ENCODE measurements at places on chromosomes 5 and 9.

- DNase-seq: no peak
Observed at GRCh38 chr9:35114113-35114839, 1.4 kb downstream of the ATOSB start.

DNA sequence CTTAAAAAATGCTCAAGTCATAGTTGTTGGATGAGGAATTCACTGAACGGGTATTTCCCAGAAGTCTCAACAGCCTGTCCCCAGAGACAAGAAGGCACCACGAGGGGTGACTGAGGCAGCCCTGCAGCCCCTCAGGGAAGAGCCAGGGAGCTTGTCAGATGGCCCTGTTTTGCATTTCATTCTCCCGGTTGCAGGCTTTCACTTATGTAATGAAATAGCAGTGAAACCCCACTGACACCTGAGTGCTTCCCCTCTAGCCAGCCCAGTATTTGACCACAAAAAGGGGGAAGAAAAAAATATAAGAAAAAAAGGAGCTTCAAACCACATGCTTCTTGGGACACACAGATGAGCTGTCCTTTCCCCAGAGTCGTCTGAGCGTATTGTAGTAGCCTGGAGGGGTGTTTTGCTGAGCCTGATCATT, 75.3 kb upstream of the IL12B start:
- DNase-seq: no peak

- DNase-seq: no peak
Observed at GRCh38 chr5:174082286-174082685, 36.8 kb downstream of the NSG2 start.

DNA sequence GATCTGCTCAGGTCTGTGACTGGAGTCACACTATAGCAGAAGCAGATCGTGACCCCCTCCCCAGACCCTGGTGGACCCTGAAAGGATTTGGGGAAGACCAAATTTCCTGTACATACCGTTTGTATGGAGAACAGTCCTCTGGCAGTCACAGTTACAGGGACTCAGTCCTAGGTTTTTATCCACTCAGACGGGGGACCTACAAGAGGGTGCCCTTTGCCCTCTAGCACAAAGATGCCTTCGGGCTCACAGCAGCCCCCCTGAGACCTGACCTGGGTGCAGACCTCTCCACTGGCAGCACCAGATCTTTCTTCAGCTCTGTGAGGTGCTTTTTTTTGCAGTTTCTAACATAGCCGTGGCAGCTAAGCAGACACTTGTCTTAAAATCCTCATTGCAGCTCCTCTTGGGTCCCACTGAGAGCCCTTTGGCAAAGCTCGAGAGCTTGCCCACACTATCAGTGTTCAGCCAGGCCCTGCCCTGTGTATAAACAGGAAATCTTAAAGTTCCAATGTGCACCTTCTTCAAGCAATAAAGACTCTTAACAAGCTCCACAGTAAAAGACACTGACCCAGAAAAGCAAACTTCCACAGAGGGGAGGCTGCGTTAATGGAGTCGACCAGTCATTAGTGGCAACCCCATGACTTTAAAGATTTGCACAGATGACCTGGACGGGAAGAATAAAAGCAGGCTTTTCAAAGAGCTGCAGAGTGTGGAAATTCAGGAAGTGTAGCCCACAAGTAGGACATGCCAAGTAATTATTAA, 71.8 kb upstream of the LHFPL2 start:
- no peak for DNase-seq

DNA sequence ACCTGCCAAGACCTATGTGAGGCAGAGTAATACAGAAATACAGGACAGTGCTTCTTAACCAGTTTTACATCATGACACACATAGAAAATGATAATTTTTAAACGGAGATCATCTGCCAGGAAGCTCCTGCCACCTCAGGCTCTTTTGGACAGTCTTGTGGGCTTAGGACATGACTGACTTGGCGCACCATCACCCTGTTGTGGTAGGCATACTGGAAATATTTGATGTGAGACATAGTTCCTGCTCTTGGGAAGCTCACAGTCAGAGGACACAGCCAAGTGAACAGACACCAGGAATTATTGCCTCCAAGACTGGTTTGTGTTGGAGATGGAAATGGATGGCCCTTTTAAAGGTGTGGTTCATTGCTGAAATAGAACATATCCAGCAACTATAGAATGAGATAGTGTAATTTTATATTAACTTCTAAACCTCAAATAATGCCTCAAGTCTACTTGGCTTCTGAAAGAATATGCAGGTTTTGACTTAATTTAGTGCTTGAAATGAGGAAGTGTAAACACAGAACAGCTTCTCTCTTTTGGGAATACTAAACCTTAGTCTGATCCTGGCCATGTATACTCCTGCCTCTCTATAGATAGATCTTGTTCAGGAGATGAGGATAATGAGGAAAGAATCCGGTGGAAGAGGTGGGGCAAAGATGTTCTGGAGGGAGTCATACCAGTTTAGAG, 19.7 kb downstream of the CPEB4 start:
- no peak for DNase-seq

GRCh38 chr5:176714067-176714466, 66.8 kb downstream of the TSPAN17 start:
- no peak for DNase-seq

DNA sequence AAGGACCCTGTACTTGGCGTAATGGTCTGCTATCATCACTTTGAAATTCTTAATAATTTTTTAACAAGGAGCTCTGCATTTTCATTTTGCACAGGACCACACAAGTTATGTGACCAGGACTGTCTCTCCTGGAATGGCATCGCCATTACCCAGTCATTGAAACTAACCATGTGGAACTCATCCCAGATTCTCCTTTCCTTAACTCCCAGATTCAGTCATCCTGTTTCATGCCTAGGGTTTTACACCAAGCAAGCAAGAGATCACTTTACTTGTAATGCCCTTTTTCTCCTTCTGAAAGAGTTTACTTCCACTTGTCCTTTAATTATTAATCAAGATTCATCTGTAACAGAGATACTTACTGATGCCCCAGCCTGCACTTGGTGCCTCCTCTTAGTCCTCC, 12.0 kb downstream of the FRMD3 start:
- no peak for DNase-seq

DNA sequence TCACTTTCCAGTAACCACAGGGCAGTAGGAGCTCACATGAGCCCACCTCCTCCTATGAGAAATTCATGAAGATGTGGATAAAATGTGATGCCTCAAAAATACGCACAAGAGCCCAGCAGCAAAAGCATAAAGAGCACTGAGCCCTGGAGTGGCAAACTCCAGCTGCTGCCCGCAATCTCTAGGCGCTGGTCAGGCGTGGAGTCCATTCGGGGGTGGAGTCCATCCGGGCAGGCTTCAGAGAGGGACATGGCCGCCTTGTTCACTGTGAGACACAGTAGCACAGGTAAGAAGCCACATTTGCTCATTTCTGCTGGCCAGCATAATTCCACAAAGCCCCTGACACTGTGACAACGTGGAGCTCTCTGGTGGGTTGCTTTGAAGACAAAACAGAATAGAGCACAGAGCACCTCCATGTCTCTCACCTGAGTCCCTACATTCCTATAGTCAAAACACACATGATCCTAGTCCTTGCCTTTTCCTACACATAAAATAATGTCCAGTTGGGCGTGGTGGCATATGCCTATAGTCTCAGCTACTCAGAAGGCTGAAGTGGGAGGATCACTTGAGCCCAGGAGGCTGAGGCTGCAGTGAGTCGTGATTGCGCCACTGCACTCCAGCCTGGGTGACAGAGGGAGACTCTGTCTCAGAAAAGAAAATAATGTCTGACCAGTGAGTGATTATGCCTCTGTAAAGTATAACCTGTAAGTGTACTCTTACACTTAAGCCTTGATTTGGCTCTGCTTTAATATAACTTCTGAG, 365.2 kb downstream of the GADD45G start:
- no peak for DNase-seq

DNA sequence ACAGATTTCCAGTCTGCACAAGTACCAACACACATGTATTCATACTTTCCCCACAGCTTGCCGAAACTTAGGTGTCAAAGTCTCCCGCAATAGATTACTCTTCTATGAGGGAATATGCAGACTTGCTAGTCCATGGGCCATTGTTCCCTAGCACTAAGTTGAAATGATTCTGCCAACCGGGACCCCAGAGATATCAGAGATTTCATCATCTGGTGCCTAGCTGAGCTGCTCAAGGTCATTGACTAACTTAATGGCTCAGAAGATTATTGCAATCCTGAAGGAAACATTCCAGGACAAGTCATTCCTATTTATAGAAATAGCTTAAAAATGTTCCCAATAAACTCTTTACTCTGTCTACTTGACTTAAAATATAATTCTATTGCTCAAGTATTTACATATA, 202.6 kb downstream of the PIK3R1 start:
- DNase-seq: no peak

GRCh38 chr9:79685577-79685976, 113.8 kb downstream of the TLE4 start:
- peak; percentile 37 for DNase-seq

- DNase-seq: no peak
Observed at GRCh38 chr5:66621146-66621545, 25.0 kb downstream of the MAST4 start.

GRCh38 chr9:134065612-134066419, 2.0 kb downstream of the BRD3 start:
- DNase-seq: no peak

DNA sequence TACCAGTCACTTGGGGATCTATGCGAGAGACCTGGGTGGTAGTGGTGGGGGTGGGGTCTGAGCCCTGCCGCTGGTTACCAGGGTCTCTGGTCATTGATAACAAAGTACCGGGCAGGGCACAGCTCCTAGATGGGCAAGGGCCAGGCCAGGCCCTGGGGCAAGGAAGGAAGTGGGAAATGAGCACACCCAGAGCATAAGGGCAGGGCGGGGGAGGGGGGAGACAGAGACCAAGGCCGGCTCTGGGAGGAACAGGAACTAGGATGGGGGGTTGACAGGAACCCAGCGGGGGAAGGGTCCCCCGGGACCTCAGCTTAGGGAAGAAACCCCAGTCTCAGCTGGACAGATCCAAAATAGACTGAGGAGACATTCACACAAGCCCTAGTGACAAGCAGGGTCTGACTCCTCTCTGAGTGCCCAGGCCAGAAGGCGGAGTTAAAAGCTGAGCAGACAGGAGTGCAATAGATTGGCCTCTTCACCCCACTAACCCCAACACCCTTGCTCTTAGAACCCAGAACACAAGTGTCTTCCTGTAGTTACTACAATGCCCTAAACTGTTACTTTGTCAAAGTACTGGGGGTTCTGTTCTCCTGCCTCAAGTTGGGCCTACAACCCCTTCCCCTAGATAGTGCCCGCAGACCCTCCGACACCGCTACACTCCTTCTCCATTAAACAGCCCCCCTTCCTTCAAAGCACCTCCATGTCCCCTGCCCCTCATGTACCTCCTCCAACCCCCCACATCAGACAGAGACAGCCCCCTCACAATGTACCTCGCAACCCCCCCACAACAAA, 628 bp downstream of the ATOSB start:
- DNase-seq: no peak

DNA sequence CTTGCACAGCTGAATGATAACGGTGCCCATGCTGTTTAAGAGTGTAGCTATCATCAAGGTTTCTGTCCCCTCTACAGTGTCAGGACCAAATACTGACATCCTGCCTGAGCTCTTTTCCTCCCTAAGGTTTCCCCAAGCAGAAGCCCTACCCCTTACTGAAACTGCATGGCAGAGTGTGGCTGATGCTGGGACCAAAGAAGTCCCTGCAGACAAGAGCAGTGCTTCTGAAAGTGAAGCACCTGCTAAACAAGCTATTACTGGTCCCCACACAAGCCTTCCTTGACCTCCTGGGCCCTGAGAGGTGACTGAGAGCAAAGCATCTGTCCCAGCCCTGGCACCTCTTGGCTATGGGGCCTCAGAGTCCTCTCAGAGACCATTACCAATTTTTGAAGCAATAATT, 56.1 kb downstream of the CFAP90 start:
- DNase-seq: no peak

GRCh38 chr5:75340714-75341478, 3.9 kb downstream of the HMGCR start:
- DNase-seq: no peak

DNA sequence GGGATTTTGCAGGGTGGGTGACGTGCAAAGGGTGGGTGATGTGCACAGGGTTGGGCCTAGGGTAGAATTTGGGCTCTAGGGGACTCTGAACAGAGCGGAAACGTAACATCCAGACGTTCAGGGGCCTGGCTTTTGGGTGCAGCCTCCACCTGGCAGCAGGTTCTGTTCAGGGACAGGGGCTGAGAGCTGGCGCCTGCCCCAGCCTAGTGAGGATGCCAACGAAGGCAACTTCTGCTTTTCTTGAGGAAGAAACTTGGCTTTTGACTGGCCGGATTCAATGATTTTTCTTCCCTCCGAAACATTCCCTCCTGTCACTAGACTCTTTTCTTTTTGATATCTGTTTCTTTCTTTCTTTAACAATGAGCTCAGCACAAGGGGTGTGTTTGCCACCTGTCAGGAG, 38.6 kb upstream of the SLC6A19 start:
- DNase-seq: no peak

GRCh38 chr9:113875459-113876150, 504 bp upstream of the ZNF618 start:
- no peak for DNase-seq

GRCh38 chr5:142749321-142749720, 20.9 kb upstream of the ARHGAP26 start:
- DNase-seq: no peak

GRCh38 chr9:37801959-37802711, 1.5 kb downstream of the DCAF10 start:
- DNase-seq: no peak

- no peak for DNase-seq
Observed at GRCh38 chr9:123478160-123478559, 122.2 kb downstream of the CRB2 start.

DNA sequence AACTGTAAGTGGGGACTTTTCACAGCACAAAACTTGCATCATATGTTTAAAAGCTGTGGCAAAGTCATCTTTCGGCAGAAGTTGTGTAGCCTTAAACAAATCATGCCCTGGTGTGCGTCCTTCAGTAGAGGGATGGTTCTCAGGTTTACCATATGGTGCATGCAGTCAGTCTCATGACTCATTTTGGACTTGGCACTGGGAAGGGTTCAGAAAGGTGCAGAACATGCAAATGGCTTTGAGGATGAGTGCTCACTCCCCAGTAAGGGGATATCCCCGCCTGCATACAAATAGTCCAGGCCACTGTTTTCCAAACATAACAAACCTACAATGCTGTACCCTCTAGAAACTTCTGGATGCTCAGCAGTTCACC, 260.3 kb downstream of the NDUFS4 start:
- no peak for DNase-seq

GRCh38 chr9:129958796-129959195, 84.2 kb downstream of the FNBP1 start:
- DNase-seq: no peak

GRCh38 chr9:72551306-72551705, 29.9 kb downstream of the TMC1 start:
- no peak for DNase-seq

GRCh38 chr5:109996246-109996645, 306.5 kb downstream of the MAN2A1 start:
- DNase-seq: no peak

Measured in HS-5 (cell line).